ENCODE measurements at places on chromosomes 1 and 21. TPM values are rescaled to one million over a fixed set of nuclear protein-coding genes. Genes with fewer than 3 reads are reported as not detected.
A peak's percentile ranks its signal among the peaks of the same experiment; 100 is the strongest.

Gene LRRC71
- 0.59 TPM for total RNA-seq

Gene RIPPLY3
- not detected for total RNA-seq

DNA sequence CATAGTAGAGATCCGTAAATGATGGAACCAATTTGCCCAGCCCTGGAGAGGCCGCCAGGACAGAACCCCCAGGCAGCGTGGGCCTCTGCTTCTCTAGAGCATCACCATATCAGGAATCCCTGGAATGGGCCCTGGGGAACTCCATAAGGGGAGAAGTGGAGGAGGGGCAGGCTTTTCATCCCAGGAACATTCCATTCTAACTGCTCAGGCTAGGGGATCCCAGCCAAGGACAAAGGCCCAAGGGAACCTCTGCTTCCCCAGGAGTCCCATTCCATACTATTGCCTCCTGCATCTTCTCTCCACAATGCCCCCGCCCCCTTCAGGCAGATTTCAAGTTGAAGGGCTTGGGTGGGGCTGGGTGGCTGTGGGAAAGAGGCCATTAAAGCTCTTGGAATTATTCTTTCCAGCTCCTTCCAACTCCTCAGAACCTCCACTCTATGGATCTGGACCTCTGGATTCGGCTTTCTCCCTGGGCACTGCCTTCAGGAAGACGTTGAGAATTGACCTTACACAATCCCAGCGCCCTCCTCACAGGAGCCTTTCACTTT, 6.0 kb downstream of the TRNP1 start:
- no peaks in the 10 kb centered on the region for H3K27me3 ChIP-seq
- H3K4me1 ChIP-seq, result peaks cover 55% of the 10 kb centered on the region
- peak overlapping the region; percentile 13 for H3K4me3 ChIP-seq
- H3K27ac ChIP-seq, result peak overlapping the region; percentile 82

DNA sequence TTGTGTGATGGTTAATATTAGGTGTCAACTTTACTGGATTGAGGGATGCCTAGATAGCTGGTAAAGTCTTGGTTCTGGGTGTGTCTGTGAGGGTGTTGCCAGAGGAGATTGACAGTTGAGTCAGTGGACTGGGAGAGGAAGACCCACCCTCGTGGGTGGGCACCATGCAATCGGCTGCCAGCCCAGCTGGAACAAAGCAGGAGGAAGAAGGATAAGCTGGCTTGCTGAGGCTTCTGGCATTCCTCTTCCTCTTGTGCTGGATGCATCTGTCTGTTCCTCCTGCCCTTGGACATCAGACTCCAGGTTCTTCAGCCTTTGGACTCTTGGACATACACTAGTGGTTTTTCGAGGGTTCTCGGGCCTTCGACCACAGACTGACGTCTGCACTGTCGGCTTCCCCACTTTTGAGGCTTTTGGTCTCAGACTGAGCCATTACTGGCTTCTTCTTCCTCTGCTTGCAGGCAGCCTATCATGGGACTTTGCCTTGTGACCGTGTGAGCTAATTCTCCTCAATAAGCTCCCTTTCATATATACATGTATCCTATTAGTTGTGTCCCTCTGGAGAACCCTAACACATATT, 184.3 kb upstream of the LMO4 start:
- no peak overlapping the region for H3K27ac ChIP-seq
- H3K4me1 ChIP-seq, result peaks cover 2% of the 10 kb centered on the region
- H3K4me3 ChIP-seq, result no peak overlapping the region
- no peaks in the 10 kb centered on the region for H3K36me3 ChIP-seq
- peaks cover 6% of the 10 kb centered on the region for H3K27me3 ChIP-seq
- DNase-seq, result no peak

- no peak for DNase-seq
- no peak overlapping the region for H3K27ac ChIP-seq
- peaks cover 16% of the 10 kb centered on the region for H3K36me3 ChIP-seq
- no peak overlapping the region for H3K4me3 ChIP-seq
Observed at GRCh38 chr1:52683367-52683940, 14.7 kb downstream of the COA7 start.
